NCI-H2081 (cell line): ENCODE measurements at places on chromosomes 1 and 21.

DNA sequence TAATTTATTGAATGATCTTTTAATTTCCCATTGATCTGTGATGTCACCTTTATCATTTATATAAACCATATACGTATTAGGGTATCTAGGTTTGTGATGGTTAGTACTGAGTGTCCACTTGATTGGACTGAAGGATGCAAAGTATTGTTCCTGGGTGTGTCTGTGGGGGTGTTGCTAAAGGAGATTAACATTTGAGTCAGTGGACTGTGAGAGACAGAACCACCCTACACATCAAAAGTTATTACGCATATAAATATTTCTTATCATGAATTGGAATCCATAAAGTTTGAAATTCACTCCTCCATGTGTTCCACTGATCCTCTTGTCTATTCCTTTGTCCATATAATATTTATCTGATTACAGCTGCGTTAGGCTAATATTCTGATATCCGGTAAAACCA is 100.5 kb downstream of the PIGK start:
- DNase-seq: no peak

DNA sequence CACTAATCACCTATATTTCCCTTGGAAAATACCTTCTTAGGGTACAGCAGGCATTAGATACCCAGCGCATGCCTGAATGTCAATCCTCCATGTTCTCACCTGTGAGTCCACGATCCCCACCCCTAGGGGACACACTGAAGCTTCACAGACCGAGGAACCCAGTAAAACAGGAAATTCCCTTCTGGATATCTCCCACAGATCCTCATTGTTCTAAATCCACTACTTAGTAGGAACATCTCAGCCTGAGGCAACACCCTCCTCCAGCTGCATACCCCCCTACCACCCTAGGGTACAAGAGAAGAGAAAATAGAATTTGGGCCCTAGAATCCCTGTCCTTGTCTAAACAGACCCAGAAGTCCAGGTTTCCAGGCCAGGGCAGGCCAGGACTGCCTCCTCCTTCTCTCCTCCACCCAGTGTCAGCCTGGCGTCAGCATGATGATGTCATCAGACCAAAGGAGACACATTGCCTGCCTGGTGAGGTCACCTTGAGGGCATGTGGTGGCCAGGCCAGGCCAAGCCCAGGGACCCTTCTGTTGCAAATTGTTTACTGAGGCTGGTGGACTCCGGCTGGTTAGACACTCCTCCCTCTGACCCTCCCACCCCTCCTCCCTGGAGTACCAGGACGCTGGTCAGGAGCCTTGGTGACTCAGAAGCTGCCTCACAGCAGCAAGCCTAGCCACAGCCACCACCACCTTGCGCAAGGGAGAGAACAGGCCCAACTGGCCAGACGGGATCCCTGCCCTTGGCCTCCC is 6.2 kb downstream of the NECTIN4 start:
- DNase-seq: no peak

GRCh38 chr1:208004851-208005250 is 93.9 kb upstream of the CD34 start:
- DNase-seq: no peak

- DNase-seq: no peak
These were observed 446.0 kb downstream of the PTPRU start for GRCh38 chr1:29682171-29682918.

DNA sequence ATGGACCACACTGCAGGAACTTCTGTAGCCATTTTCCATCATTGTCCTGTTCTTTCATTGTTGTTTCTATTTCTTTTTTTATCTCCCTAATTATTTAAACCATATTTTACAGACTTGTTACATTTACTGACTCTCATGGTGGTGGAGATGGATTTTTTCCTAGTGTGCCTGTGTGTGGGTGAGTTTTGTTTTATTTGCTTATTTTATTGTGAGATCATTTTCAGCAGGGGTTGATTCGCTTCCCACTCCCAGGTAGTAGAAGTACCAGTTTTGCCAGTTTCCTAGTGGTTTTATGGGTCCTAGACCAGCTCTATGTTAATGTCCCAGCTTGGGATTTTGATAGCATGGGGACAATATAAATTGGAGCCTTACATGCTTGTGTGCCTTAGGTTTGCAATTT is 80.0 kb upstream of the BACH1 start:
- DNase-seq: no peak

DNA sequence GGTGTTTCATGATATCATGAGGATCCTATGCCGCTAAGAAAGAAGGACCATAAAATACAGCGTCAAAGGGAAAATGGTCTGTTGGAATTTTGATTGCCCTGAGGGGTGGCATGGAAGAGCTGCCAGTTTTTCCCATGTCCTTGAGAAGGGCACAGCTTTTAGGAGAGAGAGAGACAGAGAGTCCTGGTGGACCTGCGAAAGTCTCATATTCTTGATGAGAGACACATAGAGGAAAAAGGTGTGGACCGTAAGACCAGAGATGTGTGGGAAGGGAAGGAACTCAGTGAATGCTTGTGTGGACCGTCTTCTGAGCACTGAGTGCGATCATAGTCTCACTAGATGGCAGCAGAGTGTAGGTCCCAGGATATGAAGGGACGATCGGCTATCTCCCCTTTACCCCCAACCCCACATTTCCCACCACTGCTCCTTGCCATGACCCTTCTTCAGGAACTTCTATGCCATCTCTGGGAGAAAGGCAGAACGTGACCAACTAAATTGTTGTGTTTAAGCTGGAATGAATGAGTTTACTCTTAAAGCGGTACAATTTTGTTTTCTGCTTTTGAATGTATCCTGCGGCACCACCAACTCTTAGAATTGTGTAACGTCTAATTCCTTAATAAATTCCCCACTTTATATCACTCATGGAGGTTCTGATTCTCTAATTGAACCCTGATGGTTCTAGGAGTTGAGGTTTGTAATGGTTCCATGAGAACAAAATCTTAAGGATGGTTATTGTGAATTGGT is 117.7 kb downstream of the CTH start:
- DNase-seq: peak; percentile 60

DNA sequence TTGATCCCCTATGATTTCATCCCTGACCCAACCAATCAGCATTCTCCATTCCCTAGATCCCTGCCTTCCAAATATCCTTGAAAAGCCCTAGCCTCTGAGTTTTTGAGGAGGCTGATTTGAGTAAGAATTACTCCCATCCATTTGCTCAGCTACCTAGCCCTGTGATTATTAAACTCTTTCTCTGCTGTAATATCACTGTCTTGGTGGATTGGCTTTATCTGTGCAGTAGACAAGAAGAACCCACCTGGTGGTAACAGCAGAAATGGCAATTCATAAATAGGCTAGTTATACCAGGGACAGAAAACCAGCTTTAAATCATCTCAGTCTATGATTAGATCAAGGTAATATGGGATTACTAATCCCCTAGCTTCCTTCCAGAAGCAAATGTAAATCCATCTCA is 13.0 kb downstream of the IL20 start:
- no peak for DNase-seq

- peak; percentile 47 for DNase-seq
These were observed 627 bp downstream of the CERS2 start for GRCh38 chr1:150973836-150974579.

DNA sequence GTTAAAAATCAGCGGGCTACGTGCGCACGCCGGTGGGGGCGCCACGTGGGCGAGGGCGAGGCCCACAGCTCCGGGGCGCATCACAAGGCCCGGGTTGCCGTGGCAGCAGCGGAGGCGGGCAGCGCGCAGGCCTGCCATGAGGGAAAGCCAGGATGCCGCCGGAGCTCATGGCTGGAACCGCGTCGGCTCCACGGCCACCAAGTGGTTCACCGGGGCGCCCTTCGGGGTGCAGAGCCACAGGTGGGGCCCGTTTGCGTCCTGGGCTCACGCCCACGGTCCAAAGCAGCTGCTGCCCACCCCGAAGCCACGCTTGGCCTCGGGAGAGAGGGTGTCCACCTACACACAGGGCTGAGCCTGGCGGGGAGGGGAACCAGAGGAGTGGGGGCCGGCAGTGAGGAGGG is 4.9 kb upstream of the TTC22 start:
- DNase-seq: no peak

DNA sequence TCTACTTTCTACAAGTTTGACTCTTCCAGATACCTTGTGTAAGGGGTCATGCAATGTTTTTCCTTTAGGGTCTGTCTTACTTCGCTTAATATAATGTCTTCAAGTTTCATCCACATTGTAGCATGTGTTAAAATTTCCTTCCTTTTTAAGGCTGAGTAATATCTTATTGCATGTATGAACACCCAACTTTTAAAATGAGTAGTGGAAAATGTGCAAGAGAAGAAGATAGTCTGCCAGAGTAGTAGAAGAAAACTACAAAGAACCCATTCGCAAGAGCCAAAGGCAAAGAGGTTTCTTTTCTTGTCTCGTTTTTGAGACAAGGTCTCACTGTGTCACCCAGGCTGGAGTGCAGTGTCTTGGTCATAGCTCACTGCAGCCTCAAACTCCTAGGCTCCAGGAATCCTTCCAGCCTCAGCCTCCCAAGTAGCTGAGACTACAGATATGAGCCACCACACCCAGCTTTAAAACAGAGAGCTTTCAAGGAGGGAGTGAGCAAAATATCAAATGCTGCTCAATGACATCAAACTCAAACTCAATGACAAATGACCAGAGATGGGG is 9.4 kb downstream of the IL23R start:
- DNase-seq: no peak

DNA sequence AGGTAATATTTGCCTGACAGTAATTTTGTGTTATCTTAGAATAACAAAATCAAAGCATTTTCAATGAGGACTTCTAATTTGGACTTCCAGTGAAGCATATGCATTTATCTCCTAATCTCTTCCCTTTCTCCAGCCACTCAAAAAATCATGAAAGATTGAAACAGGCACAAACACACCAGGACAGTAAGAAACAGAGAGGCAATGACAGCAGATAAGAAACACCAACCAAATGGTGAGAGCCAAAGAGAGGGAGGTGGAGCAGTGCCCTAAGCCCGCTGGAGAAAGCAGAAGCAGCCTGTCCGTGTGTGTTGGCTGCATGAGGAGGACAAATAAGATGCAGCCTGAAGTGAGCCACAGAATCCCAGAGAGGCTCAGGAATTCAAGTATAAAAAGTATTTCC is 39.0 kb downstream of the SLC44A3 start:
- DNase-seq: no peak

GRCh38 chr1:177210071-177210470 is 39.3 kb downstream of the BRINP2 start:
- no peak for DNase-seq

DNA sequence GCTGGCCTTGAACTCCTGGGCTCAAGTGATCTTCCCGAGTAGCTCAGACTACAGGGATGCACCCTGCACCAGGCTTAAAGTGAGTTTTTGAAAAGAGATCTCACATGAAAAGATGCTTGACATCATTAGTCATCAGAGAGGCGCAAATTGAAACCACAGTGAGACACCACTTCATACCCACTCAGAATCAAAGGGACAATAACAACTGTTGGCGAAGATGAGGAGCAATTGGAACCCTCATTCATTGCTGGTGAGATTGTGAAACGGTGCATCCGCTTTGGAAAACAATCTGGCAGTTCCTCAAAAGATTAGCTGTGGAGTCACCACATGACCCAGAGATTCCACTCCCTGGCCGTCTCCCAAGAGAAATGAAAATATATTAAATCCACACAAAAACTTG is 122.3 kb downstream of the PGBD5 start:
- DNase-seq: no peak

DNA sequence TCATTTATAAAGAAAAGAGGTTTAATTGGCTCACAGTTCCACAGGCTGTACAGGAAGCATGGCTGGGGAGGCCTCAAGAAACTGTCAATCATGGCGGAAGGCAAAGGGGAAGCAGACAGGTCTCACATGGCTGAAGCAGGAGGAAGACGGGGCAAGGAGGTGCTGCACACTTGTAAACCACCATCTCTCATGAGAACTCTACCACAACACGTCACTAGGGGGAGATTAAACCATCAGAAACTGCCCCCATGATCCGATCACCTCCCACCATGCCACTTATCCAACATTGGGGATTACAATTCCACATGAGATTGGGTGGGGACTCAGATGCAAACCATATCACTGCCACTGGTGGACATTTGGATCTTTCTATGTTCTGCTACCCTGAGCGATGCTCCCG is 351.4 kb downstream of the NPHP4 start:
- DNase-seq: no peak

- DNase-seq: no peak
These were observed 48.9 kb downstream of the RHOU start for GRCh38 chr1:228784181-228784580.

DNA sequence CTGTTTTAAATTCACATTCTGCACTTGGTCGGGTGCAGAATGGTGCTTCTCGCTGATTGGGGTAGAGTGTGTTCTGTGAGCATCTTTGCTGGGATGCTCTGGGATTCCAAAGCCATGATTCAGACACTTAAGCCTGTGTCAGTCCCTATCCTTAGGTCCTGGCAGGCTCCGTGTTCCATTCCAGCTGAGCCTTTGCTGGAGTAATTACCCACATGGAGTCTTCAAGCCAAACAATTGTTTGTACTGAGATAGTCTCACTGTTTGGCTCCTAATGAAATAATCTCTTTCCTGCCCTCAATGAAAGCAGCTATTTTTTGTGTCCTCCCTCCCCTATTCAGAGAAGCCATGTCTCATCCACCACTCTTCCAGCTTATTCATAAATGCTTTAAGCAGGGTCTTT is 18.7 kb downstream of the SMAP2 start:
- DNase-seq: peak; percentile 73

DNA sequence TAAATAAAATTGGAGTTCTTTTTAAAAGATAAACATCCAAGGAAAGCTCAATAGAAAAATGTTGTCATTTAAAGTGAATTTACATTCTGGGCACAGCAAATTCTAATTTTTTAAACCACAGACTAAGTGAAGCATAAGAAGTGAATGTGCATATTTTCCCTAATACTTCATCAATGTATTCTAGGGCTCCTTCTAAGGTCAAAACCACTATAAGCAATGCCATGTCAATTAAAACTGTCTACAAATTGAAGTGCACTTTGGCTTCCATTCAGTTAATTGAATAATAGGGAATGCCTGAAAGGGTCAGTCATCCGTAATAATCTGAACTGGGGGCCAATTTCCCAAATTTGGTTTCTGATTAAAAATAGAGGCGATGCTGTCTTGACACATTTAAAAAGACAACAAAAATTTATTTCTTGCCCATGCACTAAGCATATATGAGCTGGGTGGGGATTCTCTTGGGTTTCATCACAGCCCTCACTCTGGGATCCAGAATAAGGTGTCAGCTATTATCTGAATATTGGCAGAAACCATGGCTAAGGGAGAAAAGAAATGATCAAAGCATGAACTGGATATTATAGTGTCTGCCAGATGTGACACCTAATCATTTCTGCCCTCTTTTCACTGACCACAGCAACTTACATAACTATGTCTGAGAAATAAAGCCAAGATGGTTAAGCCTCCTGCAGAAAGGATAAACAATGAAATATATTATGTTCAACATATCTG is 660.6 kb upstream of the B3GALT2 start:
- DNase-seq: no peak

- no peak for DNase-seq
These were observed 13.7 kb downstream of the PYHIN1 start for GRCh38 chr1:158945061-158945460.

GRCh38 chr21:26962621-26963181 is 4.2 kb downstream of the ADAMTS5 start:
- no peak for DNase-seq

GRCh38 chr1:161421456-161421855 is 53.8 kb upstream of the CFAP126 start:
- peak; percentile 12 for DNase-seq

- DNase-seq: peak; percentile 6
These were observed at the start of gene TSPAN2 for GRCh38 chr1:115089420-115090185. Gene TSPAN2, minus strand, starts transcription at chr1:115089503. Its CDS starts 71 bp downstream, at chr1:115089432.
